ENCODE measurements at places on chromosomes 5 and 9. TPM values are rescaled to one million over a fixed set of nuclear protein-coding genes. Genes with fewer than 3 reads are reported as not detected.

DNA sequence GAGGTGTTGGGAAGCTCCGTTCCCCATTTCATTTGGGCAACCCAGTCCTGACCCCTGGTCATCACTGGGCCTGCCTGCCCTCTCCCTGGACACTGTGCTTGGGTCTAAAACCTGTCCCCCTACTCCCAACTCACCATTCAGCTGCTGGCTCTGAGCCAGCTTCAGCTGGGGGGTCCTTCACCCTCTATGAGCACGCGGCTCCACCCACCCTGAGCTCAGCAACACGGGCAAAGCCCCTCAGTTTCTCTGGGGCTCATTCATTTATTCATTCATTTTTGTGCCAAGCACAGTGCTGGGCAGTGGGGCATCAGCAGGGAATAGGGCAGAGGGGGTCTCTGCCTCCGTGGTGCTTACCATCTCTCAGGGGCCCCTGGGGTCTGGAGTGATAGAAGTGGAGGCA is 199.8 kb upstream of the MVB12B start:
- no peak for DNase-seq

DNA sequence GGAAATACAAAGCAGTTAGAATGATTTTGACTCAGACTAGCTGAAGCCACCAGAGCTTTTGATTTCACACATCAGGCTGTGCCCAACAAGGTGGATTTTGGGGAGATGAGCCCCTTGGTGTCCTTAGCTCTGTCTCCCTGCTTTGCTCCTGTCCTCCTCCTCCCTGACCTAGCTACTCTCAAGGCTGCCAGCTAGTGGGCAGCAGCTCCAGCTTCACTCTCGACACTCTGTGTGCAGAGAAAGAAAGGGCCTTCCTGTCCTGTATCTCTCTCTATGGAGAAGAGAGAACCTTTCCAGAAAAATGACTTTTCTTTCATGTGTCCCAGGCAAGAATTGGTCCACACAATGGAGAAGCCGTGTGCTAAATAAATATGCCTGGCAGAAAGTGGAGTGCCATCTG is 446.2 kb downstream of the SEMA5A start:
- no peak for DNase-seq

DNA sequence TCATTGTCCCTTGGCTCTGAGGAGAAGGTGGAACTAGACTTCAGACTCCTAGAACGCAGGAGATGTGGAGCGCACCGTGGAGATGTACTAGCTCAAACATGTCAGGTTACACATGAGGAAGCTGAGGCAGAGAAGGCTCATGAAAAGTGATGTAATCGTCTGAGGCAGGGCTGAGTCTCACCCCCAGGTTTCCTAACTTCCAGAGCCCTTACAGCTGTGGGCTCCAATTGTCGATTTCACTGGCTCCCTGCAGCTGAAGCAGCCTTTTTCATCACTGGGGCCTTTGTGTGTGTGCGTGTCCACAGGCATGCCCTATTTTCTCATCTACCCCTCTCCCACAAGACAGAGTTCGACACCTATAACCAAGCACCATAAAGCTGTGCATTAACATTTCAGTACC is 370.6 kb downstream of the NTRK2 start:
- no peak for DNase-seq

DNA sequence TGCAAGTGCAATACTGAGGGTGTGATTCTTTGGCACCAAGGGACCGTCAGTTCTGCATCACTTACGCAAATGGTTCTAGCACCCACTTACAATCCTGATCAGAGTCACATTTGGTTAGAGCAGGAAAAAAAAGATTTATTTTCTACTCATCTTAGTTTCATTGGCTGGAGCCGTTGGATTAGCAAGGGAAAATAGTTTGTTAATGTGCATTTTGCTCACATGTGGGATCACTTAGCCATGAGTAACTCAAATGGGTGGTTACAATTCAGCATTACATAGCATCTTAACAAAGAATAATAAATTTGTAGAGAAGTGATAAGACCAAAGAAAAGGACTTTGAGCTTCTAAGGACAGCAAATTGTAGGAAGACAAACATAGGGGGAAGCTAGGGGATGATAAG is 216.9 kb downstream of the AUH start:
- DNase-seq = no peak

The CCDC192 gene
- not detected for total RNA-seq

DNA sequence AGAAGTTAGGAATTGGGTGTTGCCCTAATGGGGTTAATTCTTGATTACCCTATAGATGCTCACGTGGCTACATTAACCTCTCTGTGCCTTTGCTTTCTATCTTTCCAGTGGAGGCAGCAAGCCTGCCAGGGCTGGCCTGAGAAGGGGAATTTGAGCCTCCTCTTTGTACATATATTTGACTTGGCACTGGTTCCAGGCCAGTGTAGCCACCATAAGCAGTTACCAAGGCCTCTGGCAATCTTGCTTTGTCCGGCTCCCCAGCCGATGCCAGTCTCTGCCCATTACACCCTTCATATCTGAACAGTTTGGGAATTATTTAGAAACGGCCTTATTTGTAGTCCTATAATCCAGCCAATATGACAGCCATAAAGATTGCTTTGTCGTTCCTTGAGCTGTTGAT is 58.6 kb upstream of the PPARGC1B start:
- DNase-seq = no peak

Data from lower lobe of right lung (tissue), 2 donors.